ENCODE measurements at places on chromosomes 4 and X.

DNA sequence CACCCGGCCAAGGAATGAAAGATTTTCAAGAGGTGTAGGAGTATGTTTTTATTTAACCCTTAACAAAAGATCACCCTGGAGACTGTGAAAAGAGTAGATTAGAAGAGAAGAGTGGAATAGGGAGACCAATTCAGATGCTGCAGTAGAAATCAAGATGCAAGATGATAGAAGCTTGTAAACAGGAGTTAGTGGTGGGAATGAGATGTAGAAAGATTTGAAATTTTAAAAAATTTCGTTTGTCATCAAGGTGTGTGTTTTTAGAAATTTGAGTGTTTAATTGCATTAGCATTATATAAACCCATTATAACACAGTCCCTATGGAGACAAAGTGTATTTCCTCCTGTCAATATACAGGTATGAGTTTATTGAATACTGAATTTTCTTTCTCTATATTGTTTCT is 42.1 kb upstream of the IL1RAPL2 start:
- no peak for DNase-seq

GRCh38 chrX:37287741-37288444 is 61.3 kb upstream of the PRRG1 start:
- no peak for DNase-seq

DNA sequence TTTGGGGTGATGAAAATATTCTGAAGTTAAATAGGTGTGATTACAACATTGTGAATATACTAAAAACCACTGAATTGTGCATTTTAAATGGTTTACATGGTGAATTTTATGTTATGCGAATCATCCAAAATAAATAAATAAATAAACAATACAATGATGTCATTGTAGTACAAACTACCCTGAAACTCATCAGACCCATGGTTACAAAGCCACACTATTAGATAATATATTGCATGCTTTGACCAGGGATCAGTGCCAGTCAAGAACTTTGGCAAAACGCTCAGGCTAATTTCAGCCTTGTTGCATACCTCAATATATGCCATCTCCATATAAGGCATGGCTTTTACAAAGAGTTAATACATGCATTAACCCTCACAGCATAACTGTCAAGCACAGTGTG is 45.5 kb upstream of the XIAP start:
- DNase-seq: no peak

DNA sequence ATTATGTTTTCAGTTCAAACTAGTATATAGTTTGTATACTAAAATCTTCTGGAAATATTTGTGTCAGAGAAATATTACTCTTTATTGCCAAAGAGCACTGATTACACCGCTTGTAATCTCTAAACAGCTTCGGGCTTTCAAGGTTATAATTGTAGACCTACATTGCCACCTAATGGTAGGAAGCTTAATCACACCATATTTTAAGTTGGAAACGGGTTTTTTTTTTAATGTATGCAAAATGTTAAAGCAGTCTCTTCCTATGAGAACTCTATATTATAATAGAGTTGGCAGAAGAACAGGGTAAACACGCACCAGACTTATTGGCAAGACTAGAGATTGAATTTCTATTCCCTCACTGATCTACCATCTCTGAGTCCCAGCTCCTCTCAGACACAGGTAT is 19.5 kb upstream of the NFXL1 start:
- DNase-seq: peak; percentile 59

- no peak for DNase-seq
These were observed 509.8 kb downstream of the CENPC start for GRCh38 chr4:67035501-67035900.

DNA sequence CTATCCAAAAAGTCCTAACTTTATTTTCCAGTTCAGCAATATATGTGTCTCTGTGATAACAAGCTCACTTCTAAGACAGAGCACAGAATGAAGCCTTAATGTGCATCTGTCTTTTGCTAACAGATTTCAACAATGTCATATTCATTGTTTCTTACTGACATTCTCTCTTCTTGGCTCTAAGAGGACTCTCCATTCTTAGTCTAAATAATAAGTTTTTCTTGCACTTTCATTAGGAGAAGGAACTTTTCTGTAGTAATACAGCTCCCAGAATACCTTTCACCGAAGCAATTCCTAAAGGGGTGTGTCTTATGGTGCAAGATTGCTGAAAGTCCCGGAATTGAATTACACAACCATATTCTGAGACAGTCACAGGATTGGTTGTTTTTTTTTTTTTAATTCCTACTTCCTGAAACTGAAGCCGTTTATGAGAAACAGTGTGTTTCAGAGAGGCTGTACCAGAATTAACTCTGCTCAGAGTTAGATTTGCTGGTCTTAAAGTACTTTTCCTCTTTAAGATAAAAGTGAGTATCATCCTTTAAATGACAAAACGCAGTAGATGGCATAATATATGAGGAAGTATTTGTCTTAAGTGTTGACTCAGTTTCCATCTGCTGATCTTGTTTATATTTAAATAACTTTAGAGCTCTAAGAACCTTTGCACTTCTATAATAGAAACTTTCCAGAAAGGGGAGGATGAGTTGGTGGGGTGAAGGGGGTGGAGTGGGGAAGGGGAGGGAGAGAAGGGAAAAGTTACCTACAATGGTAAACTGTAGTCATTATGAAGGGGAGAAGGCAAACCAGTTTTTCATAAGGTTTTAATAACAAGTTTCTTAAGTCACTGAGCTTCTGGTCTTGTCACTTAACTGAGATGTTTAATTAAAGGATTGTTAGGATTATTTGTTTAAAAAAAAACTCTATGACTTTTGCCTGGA is at the start of gene ALPK1:
Gene ALPK1, plus strand, starts transcription at position 421 of the 932 bp plus-strand sequence.
- no peak for DNase-seq

GRCh38 chr4:151665785-151666127 is 95.1 kb downstream of the GATB start:
- DNase-seq: no peak

DNA sequence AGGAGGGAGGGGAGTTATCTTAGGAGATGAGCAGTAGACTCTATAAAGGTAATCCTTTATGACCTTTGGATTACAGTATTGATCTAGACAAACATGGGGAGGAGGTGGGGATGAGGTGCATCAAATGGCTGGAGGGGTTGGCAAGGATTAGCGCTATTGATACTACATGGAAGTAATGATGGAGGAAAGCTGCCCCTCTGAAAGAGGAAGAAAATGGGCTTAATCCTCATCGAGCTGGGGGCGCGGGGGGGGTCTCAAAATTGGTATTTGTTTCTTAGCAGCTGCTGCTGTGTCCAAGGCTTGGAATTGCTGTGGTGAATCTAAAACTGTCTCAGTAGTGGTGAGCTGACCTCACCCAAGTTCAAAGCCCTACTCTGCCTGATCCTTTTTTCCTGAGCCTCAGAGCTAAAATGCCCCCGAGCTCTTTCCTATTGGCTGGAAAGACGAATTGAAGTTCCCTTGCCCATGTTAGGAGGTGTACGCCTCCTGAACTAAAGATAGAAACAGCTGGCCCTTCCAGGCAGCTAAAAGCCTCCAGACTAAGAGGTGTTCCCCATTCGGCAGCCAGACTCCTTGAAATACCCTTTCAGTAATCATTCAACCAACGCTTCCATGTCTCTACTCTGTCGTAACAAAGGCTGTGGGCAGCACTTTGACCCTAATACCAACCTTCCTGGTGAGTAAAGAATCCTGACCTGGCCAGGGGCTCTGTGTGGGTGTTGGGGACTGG is at the start of gene ITGB1BP2:
Gene ITGB1BP2, plus strand, starts transcription at position 556 of the 730 bp plus-strand sequence. Its CDS starts 57 bp downstream, at position 613.
- DNase-seq: no peak

- DNase-seq: no peak
These were observed 15.6 kb downstream of the RASL11B start for GRCh38 chr4:52877694-52878093.

GRCh38 chr4:90970021-90970420 is 842.8 kb downstream of the CCSER1 start:
- DNase-seq: no peak

DNA sequence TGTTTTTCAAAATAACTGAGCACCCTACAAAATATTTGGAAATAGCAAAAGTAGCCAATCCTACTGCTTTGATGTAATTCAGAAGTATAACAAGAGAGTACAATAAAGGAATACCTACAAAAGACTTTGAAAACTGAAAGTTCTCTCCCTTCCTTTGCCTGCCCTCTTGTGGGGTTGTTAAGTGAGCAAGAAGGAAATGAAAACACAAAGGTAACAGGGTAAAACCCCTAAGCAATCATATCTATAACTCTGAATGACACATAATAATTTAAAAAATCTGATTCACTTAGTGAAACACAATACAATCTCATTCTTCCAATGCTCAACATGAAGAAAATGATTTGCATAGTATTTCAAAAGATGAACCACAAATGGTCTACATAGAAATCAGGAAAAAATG is 98.2 kb downstream of the FRYL start:
- no peak for DNase-seq

GRCh38 chr4:2991243-2991642 is 27.9 kb downstream of the GRK4 start:
- no peak for DNase-seq

- DNase-seq: no peak
These were observed 143.1 kb downstream of the ARSF start for GRCh38 chrX:3184176-3184930.

DNA sequence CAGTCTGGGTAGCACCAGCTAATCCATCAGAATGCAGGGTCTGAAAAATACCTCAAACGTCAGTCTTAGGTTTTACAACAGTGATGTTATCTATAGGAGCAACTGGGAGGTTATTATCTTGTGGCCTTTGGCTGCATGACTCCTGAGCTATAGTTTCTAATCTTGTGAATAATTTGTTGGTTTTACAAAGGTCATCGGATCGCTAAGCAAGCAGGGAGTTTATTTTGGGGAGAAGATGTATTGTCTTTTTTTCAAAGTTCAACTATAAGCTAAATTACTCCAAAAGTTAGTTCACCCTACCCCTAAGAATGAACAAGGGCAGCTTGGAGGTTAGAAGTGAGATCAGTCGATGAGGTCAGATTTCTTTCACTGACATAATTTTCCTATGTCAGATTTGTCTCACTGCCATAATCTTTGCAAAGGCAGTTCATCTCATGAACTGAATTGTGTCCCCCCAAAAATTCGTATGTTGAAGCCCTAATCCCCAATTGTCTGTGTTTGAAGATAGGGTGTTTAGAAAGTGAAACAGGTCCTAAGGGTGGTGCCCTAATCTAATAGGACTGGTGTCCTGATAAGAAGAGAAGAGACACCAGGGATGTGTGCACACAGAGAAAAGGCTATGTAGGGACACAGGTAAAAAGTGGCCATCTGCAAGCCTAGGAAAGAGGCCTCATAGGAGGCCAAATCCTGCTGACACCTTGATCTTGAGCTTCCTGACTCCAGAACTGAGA is 175.8 kb upstream of the GALNT7 start:
- no peak for DNase-seq

DNA sequence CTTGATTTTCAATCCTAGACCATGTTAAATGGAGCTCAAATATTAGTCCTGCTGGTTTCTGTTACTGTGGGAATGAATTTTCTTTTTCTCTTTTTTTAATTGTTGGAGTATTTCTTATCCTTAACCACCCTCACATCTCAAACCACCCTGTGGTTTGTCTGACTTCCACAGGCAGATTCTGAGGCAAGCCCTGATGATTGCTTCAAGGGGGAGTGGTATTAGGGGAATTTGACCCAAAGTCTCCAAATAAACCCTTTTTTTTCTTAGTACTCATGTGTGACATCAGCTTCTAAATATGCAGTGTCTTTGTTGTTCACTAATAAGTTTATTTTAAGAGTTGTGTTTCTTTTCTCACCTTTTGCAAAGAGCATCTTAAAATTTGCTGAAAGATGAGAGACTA is 810.3 kb downstream of the IL1RAPL1 start:
- DNase-seq: no peak

- no peak for DNase-seq
These were observed 14.9 kb downstream of the MID1IP1 start for GRCh38 chrX:38816155-38816554.

DNA sequence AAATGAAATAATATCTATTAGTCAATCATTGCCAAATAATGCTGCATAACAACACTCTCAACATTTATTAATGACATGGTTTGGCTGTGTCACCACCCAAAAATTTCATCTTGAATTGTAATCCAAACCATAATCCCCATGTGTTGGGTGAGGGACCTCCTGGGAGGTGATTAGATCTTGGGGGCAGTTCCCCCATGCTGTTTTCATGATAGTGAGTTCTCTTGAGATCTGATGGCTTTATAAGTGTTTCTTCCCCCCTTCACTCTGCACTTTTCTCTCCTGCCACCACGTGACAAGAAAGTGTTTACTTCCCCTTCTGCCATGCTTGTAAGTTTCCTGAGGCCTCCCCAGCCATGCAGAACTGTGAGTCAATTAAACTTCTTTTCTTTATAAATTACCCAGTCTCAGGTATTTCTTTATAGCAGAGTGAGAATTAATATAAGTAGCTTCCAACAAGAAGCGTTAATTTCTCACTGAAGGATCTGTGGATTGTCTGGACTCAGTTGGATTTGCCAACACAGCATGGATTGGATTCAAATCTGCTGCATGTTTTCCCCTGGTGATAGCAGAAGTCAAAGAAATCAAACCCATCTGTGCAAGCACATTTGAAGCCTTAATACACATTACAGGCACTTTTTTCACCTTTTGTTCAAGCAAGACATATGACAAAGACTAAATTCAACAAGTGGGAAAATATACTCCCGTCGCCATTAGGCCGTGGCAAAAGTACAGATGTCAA is 216.6 kb downstream of the PDGFC start:
- DNase-seq: no peak

DNA sequence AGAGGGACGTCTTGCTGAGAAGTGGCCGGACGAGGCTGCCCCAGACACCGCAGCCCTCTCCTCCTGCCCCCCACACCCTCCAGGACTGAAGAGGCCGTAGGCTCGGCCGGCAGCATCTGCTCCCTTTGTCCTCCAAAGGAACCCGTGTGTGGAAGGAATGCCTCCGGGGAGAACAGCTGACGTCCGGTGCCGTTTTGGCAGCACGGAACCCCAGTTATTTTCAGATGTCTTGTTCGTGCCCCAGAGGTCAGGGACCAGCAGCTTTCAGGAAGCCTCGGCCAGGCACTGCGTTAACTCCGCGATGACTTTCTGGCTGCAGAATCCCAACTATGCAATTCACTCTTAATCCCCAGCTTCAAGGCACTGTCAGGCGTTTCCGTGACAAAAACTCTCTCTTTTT is 10.9 kb upstream of the PPP2R3B start:
- no peak for DNase-seq

GRCh38 chr4:3220476-3221183 is 28.3 kb upstream of the MSANTD1 start:
- DNase-seq: no peak

All from NCI-H1417 (cell line).